ENCODE measurements at places on chromosomes 3 and 15.

- no peak for DNase-seq
These were observed 121.6 kb upstream of the LMOD3 start for GRCh38 chr3:69244039-69244438.

GRCh38 chr15:60081976-60082375 is 77.9 kb downstream of the FOXB1 start:
- no peak for DNase-seq

GRCh38 chr15:80775338-80775737 is 3.8 kb upstream of the CEMIP start:
- no peak for DNase-seq

GRCh38 chr3:104291878-104292277 is 1074.8 kb upstream of the ALCAM start:
- no peak for DNase-seq

DNA sequence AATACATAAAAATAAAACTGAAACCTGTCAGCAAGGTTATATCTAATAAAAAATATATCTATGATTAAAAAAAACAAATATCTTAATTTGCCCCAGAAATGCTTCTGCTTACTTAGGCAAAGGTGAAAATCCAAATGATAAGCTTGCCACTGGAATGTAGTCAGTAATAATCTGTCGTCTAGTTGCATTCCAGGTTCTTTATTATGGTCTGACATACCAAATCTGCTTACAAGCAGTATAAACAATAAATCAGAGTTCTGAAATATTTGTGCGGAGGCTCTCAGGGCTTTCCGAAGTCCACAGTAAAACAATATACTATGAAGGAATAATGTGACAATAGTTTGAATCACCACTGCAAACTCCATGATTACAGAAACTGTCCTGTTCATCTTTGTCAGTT is 1133.5 kb downstream of the ROBO1 start:
- DNase-seq: no peak

- no peak for DNase-seq
These were observed 63.5 kb downstream of the CMSS1 start for GRCh38 chr3:99881121-99881524.

DNA sequence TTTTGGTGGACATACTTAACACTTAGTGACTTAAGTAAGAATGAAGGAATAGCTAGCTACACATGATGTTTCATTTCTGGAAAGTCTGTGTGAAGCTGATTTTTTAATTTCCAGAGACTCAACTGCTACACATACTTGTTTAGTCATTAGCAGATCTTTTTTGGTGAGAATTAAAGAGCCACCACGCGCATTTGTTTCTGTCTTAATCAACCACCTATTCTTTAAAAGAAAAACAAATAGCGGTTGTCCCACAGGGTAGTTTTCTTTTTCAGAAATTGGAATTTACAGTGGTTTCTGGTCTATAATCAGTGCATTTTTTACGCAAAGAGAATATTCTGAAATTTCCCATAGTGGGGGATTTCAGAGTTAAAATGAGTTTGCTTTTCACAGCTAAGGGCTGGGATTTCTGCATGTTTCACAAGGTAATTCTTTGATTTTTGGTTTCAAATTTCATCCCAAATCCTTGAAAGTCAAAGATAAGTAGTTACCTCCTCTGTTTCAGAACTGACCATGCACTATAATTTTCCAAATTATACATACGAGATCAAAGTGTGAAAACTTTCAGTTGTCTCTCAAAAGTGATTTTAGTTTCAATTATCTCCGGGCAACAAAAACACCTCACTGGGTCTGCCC is 631.0 kb upstream of the GRM7 start:
- no peak for DNase-seq

DNA sequence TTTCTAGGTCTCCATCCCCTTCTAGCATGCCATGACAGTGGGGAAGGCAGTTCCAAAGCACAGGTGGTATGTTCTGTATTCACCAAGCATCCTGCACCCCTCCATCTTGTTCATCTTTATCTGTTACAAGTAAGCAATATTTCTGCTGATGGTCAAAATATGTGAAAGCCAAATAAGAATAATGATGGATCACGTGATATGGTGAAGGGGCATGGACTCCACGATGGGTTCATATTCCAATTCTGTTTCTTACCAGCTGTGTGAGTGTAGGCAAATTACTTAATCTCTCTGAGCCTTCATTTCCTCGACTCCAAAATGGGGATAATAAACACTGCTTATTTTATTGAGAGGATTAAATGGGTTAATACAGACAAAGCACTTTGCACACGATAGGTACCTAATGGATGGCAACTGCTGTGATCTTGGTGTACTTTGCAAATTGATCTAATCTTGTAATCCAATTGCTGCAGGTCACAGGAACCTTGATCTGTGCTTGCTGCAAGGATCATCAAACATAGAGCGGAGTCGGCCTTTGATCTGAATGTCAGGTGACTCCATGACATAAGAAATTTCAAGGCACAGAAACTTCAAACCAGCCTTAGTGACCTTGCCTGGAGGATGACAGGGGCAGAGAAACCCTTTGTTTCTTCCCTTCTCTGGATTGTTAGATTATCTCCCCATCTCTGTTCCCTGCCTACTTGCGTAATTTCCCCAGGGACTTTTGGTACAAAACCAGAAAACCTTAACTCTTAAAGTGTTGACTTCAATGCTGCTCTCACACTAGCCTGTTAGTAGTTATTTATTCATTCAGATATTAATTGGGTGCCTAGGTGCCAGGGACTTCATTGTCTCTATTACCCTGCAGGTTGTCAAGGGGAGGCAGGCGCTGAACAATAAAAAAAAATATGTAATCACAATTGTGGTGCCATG is 25.8 kb downstream of the SIAH2 start:
- DNase-seq: no peak
